Glutamatergic neuron (in vitro differentiated cells): ENCODE measurements at places on chromosomes 2 and 18.

DNA sequence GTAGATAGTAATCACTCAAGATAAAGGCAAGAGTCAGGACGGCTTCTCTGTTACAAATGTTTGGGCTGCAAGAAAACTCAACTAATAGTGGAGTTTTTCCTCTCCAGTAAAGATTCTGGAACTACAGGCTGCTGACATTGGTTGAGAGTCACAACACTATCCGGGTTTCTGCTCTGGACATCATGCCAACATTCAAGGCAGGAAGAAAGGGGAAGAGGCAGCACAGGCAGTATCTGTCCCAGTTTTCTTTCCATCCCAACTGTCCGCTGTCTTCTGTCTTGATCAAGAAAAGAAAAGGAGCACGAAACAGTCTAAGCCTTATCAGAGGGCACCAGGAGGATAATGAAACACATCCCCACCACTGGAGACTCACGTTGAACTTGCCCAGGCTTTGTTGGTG is 132.1 kb downstream of the MAIP1 start:
- DNase-seq: no peak

DNA sequence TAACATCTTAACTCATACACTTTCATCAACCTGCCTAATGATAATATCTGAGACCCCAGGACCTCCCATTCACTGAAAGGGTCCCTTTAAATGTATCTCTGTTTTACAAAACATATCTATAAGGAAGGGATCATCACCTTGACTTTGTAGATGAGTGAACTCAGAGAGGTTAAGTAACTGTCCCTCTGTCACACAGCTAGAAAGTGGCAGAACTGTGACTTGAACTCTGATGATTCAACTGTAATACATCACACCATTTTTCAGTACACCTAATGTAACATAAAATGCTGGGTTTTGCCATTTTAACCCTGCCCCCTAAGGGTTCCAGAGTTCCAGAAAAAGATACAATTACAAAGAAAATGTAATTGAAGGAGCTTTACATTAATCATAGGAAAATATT is 234.6 kb downstream of the ZEB2 start:
- DNase-seq: no peak

- peak; percentile 84 for DNase-seq
Measured at GRCh38 chr2:19362755-19363473, 4.5 kb upstream of the OSR1 start.

DNA sequence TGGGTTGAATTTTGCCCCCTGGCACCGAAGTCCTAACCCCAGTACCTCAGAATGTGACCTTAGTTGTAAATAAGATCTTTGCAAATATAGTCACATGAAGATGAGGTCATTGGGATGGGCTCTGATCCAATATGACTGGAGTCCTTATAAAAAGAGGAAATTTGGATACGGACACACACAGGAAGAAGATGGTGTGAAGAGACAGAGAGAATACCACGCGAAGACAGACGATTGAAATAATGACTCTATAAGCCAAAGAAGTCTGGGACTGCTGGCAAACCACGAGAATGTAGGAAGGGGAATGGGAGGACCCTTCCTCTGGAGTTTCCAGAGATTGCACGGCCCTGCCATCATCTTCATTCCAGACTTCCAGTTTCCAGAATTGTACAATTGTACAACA is 98.6 kb downstream of the CPO start:
- no peak for DNase-seq

DNA sequence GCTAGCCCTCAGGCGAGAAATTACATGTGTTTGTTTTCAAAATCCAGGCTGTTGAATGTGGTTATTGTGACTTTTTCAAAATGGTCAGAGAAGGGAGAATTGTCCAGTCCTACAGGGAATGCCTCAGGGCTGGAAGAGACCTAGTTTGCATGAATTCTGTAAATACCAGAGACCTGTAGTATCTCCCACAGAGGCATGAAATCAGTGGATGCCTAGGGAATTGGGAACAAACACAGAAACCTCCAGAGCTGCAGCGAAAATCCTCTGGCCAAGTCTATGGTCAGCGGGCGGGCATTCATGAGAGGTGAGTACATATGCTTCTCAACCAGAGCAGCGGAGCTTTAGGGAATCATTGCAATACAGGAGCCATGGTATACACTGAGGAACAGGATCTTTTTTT is 1596.5 kb upstream of the NXPH2 start:
- DNase-seq: no peak

DNA sequence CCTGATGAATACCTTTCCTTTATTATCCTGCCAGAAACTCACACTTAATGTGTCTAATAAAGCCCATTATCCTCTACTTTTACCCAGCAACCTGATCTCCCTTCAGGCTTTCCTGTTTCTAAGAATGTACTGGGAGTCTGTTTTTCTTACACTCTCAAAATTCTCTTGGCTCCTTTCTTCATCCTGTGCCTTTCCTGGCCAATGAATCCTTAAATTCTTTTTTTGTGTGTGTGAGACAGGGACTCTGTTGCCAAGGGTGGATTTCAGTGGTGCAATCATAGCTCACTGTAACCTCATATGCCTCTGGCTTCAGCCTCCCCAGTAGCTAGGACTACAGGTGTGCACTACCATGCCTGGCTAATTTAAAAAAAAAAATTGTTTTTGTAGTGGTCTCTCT is 72.7 kb downstream of the MAP2 start:
- no peak for DNase-seq

DNA sequence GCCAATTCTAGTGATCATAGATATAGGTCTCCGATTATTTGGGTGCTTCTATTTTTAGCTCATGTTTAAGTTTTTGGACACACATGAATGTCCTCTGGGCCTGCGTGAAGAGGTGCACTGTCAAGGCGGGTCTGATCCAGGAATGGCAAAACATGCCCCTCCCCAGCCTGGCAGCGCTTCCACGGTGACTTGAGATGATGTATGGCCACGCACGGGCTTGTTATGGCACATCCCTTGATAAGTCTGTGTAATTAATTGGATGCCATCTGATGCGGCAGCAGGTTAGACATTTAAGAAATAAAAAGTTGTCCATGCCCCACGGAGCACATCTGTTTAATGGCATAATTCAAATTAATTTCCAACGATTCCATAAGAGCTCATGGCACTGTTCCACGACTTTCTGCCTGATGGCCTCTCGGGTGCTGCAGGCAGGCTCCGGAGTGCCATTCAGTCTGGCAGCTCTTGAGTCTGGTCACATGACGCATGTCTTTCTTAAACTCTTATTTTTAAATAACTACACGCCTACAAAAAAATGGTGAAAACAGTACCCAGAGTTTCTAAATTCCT is 151.4 kb downstream of the ACKR3 start:
- no peak for DNase-seq

GRCh38 chr2:233342301-233342700 is 12.0 kb upstream of the DGKD start:
- no peak for DNase-seq

GRCh38 chr18:63402246-63403162 is 19.8 kb downstream of the VPS4B start:
- no peak for DNase-seq

DNA sequence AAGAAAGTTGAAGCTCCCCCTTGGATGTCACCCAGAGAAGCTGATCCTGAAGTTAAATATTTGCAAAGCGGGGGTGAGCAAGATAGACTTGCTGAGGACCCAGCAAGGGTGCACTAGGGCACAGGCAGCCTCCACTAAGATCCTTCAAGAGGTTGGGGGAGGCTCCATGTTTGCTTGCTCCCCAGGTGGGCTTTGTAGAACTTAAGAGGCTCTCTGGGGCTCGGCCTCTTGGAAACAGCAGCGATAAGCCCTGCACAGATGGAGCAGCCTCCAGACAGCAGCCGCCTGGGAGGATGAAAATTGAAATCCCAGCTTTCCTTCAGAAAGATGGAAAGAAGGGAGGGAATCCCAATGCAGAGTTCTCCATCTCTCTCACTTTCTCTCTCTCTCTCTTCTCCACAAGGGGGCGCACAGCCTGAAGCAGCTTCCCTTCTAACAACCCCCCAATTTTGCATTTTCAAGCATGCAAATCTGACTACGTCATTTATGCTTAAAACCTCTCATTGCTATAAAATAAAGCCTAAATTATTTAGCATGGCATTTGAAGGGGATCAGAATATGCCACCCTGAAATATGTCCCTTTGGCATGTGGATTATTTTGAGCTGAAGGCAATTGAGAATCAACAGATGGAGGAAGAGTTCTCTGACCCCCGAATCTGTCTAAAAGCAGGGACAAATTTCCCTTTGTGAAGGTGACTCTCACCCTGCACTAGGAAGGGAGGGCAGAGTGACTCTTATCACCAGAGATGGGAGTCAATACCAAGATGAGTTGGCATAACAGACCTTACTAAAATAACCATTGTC is 185.7 kb upstream of the KLHL29 start:
- no peak for DNase-seq

DNA sequence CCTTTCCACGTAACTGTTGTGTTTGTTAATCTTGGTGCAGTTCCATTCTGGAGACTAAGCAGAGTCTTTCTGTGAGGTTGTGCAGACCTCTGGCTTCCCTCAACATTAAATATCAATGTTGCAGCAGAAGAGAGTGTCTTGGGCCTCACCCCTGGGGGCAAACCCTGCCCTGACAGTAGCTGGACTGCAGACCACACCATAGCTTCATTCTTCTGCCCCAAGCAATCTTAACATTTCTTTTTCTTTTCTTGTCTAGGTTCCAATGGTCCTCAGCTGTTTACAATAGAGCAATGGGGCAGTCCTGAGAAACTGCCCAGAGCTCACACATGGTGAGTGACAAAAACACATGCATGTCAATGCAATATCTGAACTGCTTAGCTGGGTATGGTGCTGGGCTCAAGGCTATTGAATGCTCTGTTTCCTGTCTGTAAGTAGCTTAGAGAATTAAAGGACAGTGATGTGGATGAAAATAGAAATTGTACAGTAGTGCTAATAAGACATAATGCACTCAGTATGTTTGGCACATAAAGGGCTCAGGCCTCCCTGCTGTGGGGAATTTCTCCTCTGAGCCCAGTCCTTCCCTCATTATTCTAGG is 237.6 kb downstream of the ALPK2 start:
- DNase-seq: no peak

DNA sequence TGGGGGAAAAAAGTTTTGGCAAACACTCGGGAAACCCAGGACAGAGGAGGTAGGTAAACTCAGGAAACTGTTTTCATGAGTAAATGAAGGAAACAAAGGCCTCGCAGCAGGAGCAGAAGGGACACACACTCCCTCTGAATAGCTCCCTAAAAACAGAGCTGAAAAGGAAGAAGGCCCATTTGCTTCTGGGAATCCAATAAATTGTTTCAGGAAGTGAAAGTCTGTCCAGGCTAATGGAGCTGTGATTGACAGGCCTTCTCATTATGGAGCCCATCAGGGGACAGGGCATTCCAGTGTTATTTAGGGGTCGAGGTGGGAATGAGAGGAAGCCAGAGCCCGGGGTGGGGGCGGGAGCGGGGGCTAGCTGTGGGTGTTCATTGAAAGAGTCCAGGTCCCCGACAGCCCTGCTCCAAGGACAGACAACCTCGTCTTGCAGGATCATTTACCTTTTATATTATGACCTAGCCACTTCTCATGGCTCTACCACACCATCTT is 81.2 kb downstream of the GBX2 start:
- DNase-seq: no peak

DNA sequence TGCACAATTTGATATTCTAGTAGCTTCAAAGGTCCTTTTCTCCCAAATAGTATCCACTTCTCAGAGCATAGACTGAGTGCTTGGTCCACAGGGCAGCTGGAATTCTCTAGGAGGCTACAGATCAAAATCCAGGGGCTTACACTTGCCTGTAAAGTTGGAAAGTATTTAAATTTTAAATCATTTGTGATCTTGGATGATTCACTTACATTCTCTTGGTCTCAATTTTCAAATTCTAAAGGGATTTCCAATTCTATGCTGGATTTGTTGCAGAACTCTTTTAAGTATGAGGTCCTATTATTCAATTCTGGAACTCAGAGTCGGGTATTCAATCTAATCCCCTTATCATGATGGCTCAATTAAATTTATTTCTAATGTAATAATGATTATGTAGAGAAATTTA is 492.3 kb downstream of the NYAP2 start:
- DNase-seq: no peak

DNA sequence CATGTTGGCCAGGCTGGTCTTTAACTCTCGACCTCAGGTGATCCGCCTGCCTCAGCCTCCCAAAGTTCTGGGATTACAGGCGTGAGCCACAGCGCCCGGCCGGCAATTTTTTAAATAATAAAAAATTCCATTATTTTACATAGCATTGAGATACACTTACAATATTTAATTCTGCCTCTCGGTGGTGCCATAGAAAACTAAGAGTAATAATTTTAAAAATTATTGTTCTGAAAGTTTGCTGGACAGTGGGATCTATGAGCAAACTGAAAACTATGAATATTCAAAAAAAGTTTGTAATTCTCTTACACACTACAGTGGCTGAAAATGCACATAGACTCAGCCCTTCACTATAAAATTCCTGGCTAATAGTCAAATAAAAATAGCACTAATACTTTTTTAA is 90.9 kb upstream of the STON1 start:
- DNase-seq: no peak

DNA sequence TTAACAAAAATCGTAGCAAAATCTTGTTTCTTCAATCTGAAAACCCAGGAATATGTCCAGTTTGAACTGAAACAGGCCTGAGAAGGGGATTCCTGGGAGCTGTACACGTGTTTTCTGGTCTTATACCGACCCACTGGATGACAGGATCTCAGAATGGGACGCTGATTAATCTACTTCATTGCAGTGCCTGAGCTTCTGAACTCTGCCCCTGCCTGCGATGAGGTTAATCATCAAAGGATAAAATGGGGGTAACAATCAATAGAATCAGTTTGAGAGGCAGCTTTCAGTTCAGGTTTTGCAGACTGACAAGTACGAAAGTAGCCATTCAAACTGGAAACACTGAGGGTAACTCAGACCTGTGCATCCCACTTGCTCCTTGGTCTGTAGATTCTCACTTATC is 273.9 kb upstream of the REV1 start:
- DNase-seq: no peak

GRCh38 chr2:47404356-47404755 is 1.4 kb downstream of the MSH2 start:
- DNase-seq: no peak

DNA sequence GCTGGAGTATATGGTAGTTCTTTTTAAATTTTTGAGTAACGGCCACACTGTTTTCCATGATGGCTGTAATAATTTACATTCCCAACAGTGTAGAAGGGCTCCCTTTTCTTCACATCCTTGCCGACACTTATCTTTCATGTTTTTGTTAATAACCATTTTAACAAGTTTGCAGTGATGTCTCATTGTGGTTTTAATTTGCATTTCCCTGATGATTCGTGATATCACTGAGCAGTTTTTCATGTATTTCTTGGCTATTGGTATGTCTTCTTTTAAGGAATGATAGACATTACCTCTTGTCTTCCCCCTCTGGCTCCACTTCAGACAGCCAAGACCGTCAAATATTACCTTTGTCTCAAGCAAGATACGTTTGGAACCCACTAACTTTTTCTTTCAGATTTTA is 371.1 kb upstream of the NRP2 start:
- no peak for DNase-seq

GRCh38 chr2:216652566-216652965 is 19.3 kb downstream of the IGFBP2 start:
- no peak for DNase-seq

- DNase-seq: no peak
Measured at GRCh38 chr2:121479882-121480522, 50.7 kb upstream of the RNU4ATAC start.

- DNase-seq: peak; percentile 67
Measured at GRCh38 chr18:58900015-58900649, 35.5 kb downstream of the ZNF532 start.

- DNase-seq: no peak
Measured at GRCh38 chr2:134218930-134219658, 34.8 kb upstream of the MGAT5 start.

GRCh38 chr2:159497256-159497655 is 119.1 kb downstream of the BAZ2B start:
- DNase-seq: no peak
